Activated naive CD8-positive, alpha-beta T cell treated with anti-CD3 and anti-CD28 coated beads, Interleukin-2, amount 50 U/mL, for 16 hours (primary cell): ENCODE measurements at places on chromosomes 3 and 15.

GRCh38 chr15:73660455-73660854 lies 23.7 kb upstream of the CD276 start:
- DNase-seq, result no peak

DNA sequence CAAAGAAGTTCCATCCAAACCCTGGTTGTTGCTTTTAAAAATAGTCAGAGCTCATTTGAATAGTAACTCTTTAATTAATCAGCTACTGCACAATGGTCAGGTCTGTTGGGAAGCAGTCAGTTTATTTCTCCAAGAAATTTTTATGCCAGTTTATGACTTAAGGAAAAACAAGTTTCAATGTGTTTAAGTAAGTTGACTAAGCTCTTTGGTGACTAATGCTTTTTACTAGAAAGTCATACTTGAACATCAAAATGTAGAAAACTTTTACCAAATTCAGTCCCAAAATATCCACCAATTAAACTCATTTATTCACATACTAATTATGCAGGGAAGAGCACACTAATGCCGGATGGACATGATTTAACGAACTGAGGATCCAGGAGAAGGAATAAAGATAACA lies 22.1 kb downstream of the PRICKLE2 start:
- DNase-seq, result no peak

DNA sequence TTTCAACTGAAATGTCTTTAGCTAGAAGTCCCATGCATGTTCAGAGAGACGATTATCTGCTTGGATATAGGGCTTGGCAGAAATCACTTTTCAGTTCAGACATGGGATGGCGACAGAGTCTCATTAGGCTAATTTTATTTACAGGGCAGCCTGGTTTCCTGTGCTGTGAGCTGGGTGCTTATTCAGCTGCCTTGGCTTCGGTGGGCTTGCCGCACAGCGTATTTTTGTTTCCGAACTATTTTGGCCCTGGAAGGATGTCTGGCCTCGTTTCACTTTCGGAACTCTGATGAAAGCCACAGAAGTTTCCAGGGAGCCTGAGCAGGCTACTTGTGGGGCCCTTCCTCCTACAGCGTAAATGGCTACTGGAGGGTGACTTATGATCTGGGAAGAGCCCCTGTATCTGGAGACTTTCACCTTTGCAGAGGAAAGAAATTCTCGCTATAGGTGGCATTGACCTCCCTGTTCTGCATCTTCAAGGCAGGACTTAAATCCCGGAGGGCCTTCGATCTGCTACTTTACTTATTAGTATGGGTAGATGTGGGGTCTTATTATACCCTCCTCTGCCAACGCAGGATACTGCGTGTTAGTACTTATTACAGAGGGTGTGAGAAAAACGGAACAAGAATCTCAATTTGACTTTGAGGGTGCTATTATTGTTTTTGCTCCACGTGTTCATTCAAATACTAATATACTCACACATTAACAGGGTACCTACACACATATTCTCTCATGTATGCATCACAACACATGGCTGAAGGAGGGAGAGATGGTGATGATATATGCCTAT lies 364.0 kb upstream of the RBMS3 start:
- no peak for DNase-seq

DNA sequence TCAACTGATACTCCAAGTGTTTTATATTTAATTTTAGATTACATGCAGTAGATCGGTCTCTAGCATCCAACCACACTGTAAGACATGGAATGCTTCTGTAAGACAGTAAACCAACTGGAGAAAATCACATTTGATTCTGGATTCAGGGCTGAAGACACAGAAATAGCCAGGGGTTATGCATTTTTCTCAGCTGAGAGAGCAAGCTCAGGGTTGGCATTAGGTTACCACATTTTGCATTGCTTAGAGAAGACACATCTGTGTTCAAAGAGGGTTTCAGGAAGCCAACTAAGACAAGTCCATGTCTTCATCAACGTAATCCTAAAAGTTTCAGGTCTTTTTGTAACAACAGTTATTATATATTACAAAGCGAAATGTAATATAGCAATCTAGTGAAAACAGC lies 27.7 kb upstream of the UNC13C start:
- DNase-seq, result no peak

GRCh38 chr15:40952301-40952900 lies 870 bp upstream of the CHAC1 start:
- DNase-seq, result no peak

- DNase-seq, result no peak
These were observed 20.8 kb downstream of the TCF12 start for GRCh38 chr15:56939257-56939656.

DNA sequence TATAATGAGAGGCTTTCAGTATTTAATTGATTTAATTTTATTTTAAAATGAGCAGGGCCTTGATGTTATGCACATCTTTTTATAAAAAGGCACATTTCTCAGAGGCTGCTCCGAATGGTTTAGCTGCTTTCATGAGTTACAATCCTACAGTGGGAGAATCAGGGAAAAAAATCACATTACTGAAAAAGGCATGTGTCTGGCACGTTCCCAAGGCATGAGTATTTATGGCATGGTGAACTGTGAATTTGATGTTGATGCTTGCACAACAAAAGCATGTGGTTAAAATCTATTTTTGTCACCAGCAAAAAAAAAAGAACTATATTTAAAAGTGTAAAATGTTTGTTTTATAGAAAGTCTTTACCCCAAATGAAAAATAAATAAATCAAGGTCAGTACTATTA lies 485.2 kb upstream of the ROBO2 start:
- no peak for DNase-seq

- no peak for DNase-seq
These were observed 135.0 kb upstream of the DPH6 start for GRCh38 chr15:35680951-35681350.

GRCh38 chr15:65180167-65180566 lies 5.0 kb downstream of the CLPX start:
- DNase-seq, result no peak

DNA sequence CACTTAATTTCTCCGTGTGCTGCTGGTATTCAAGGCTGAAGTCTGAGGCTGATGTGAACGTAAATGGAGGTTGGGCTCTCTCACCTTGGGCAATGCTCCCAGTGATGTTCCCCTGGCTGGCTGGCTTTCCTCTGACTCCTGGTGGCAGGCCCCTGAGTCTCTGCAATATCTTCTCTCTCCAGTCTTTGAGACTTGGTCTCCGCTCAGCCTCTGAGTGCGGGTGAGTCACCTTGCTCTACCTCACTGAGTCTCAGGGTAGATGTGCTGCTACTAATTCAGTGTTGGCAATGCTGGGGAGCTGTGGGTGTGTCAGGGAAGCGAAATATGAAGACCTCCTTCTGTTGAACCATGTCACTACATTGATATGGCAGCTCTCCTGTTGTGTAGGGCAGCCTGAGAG lies 31.3 kb upstream of the TRIM59 start:
- no peak for DNase-seq

GRCh38 chr3:194089357-194090177 lies 46.4 kb upstream of the HES1 start:
- DNase-seq, result no peak

DNA sequence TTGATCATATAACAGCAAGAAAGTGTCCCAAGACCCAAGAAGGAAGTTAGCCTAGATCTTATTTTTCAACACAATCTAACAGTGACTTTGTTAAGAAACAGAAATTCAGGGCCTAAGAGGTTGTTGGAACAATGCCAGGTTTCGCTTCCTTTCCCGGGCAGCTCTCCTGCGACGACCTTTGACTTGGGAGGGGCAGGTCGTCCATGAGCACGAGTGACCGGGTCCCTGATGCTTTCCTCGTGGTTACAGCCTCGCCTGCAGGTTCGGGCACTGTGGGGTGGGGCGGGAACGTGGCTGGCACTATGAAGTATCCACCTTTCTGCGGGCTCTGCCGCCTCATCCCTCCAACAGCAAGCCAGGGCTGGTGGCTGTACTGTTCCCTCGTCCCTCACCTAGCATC lies 90.1 kb upstream of the RGMA start:
- no peak for DNase-seq

GRCh38 chr15:68445351-68445750 lies 13.4 kb upstream of the ITGA11 start:
- DNase-seq, result no peak

DNA sequence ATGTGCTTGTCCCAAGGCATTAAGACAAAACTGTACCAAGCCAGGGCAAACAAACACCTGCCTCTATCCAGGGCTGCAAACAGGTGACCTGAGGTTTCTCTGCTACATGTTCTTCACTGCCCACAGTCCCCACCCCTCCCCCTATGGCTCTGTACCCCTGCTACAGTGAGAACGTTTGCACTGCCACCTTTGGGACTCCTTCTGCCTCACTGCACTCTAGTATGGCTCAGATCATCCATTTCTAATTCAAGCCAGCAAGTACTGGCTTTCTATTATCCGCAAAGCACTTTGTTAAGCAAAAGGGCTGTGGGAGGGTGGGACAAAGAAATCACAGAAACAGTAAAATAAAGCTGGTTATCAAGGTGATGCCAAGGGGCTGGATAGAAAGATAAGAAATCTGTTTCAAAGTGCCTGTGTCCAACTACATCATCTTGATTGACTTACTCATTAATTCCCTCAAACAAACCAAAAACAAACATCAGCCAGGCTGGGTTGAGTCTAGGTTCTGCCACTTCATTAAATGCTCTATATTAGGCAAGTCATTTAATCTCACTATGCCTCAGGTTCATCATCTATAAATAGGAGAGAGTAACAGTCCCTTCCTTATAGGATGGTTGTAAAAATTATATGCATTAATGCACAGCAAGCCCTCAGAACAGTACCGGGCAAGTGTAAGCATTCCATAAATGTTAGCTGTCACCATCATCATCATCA lies 95.3 kb downstream of the PDZRN3 start:
- no peak for DNase-seq

GRCh38 chr3:56857178-56857577 lies 55.4 kb upstream of the ARHGEF3 start:
- no peak for DNase-seq

DNA sequence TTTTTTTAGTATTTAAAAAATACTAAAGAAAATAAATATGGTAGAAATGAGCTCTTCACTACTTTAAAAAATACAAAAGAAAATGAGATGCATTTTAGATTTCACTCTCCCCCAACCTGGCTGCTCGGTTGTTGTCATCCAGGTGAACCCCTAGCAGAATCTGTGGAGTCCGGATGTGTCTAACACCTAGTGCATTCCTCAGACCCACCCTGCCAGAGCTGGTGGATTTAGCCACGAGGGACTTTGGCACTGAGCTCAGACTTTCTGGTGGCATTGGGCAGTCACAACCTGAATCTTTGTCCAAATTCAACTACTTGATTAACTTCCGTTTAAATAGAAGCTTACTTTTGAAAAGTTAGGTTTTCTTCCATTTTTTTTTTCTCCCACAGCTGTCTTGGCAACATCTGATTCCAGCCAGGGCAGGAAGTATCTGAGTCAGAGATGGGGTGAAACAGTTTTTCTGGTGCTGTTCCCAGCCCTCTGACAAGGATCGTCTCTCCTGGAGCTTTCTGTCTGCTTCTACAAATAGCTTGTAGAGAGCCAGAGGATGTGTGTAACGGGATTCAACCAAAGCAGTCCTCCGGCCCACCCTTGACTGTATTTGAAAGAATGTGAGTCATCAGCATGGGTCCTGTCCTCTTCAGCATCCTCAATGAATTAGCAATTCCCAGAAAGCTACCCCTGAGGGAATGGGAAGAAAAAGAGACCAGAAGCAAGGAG lies 301.8 kb upstream of the MCTP2 start:
- no peak for DNase-seq

DNA sequence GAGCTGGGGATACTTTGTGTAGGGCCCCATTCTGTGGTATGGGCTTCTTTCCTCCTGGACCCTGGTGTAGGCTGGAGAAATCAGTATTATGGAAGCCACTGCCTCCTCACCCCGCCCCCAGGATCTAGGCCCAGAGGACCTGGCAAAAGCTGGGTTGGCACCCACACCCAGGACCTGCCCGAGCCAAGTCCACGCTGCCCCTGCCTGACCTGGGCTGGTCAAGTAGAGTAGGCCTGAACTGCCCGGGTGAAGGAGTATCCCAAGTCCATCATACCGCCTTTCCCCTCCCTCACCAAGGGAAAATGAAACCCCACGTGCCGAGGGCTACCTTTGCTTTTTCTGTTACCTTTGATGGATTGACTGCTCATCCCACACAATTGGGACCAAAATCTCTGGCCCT lies 37.7 kb upstream of the TRAK1 start:
- no peak for DNase-seq

- DNase-seq, result no peak
These were observed 344.7 kb downstream of the CHL1 start for GRCh38 chr3:541062-541801.

DNA sequence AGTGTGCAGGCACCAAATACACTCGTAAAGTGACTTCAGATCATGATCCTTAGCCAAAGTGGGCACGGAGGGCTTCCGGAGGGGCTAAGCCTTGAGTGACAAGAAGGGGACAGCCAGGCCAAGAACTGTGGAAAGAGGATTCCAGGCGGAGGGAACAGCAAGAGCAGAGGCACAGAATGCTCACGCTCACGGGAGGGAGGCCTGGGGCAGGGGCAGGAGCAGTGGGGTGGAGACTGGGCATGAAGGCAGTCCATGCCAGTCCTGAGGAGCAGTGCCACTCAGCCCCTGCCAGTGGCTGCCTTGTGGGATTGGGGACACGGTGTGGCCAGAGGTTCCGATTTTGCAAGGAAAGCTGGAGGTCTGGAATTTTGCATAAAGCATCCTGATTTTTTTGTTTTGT lies 36.0 kb downstream of the DNAJB8 start:
- DNase-seq, result no peak

- DNase-seq, result no peak
These were observed 137.6 kb upstream of the TLE3 start for GRCh38 chr15:70235347-70235746.

GRCh38 chr15:40063563-40064011 lies 24.6 kb upstream of the SRP14 start:
- no peak for DNase-seq

- no peak for DNase-seq
These were observed 89.5 kb downstream of the SUCNR1 start for GRCh38 chr3:151962912-151963311.

GRCh38 chr3:50375258-50375931 lies 16.1 kb upstream of the TMEM115 start:
- DNase-seq, result no peak

GRCh38 chr15:81312790-81313543 lies 11.0 kb downstream of the STARD5 start:
- no peak for DNase-seq

DNA sequence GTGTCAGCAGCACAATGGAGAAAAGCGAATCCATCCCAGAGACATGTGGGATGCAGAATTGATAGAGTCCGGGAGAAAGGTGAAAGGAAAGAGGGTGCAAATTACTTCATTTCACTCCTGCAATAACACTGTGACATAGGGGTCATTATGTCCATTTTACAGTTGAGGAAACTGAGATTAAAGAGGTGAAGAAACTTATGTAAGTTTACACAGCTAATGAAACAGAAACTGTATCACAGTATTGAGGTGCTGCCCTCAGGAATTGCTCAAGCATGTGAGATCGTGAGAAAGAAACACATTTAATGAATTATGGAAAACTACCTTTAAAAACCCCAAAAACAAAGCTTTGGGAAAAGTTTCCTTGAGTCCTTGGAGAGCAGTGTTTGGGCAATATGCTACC lies 103.6 kb upstream of the PFN2 start:
- no peak for DNase-seq

- no peak for DNase-seq
These were observed 80.6 kb downstream of the FBXL22 start for GRCh38 chr15:63677778-63678177.

- DNase-seq, result no peak
These were observed 11.8 kb upstream of the C3orf70 start for GRCh38 chr3:185164428-185165217.

- DNase-seq, result no peak
These were observed 477.1 kb downstream of the EPHB1 start for GRCh38 chr3:135272026-135272669.

- no peak for DNase-seq
These were observed 15.1 kb upstream of the BLM start for GRCh38 chr15:90701880-90702630.

GRCh38 chr3:188819939-188820338 lies 351.8 kb upstream of the TPRG1 start:
- no peak for DNase-seq
